ENCODE measurements at places on chromosomes 4 and X. TPM values are rescaled to one million over a fixed set of nuclear protein-coding genes. Genes with fewer than 3 reads are reported as not detected.

The DLG3 gene
- total RNA-seq = 24.6 TPM

DNA sequence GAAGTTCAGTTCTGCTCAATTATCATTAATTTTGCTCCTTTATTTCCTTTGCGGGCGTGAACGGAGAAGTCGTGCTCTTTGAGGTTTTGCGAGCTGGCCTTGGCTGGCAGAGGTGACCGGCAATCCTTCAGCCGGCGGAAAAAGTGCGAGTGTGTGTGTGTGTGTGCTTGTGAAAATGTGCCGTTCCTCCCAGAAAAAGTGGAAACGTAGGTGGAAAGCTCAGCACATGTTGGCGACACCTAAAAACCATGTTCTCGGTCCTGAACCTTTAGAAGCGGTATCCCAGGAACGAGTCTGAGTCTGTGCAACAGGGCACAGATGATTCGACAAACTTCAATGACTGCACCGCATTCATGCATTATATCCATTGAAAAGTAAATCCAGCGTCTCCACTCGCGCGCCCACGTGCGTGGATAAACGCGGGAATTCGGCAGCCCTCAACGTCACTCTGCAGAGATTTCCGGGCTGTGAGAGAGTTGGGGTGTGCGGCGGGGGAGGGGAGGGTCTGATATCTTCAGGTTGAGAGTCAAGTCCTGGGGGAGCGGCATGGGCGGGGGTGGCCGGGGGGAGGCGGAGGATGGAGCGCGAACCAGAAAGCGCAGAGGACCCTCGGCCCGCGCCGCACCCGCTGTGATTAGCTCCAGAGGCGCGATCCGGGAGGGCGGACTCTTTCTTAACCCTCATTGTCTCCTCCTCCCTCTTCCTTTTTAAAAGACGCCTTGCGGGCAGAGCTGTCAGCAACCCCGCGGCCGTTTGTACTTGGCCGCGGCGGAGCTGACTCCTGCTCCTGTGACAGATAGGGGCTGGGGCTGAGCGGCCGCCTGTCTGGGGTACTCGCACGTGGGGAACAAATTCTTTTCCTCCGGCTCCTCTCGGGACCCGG, at the start of gene SHISA3:
SHISA3 (plus strand) TSS at position 737 of the 883 bp plus-strand sequence. CDS start 569 bp downstream, outside the sequence.
- peak; percentile 19 for DNase-seq

- no peak for DNase-seq
Observed at GRCh38 chr4:165403048-165403447, 24.2 kb downstream of the CPE start.

- peak; percentile 89 for DNase-seq
Observed at GRCh38 chr4:147581606-147582350, 35.4 kb upstream of the TMEM184C start.

- DNase-seq = peak; percentile 61
Observed at GRCh38 chrX:70476934-70477733, 32.5 kb downstream of the DLG3 start.
